ENCODE measurements at places on chromosomes 3 and 15.

- DNase-seq = no peak
Measured at GRCh38 chr3:102449341-102449740, 14.5 kb downstream of the ZPLD1 start.

- DNase-seq = no peak
Measured at GRCh38 chr3:100777271-100777670, 68.0 kb downstream of the TFG start.

DNA sequence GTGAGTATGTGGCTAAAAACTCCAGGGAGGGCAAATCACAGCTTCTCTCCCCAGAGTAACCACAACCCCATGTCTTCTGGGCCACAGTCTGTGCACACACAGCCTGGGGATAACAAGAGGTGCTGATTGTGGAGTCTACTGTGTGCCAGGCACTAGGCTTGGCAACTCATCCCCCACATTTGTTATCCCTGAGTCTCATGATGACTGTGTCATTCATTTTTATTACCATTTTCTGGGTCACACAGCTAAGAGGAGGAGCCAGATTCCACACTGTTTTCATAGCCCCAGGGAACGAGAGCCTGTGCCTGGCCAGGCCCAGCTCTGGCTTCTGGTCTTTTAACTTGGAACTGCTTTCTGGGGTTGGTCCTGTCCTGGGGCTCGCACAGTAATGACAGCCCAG lies 34.5 kb downstream of the ESYT3 start:
- DNase-seq = no peak

- DNase-seq = no peak
Measured at GRCh38 chr3:54270816-54271526, 148.6 kb downstream of the CACNA2D3 start.

DNA sequence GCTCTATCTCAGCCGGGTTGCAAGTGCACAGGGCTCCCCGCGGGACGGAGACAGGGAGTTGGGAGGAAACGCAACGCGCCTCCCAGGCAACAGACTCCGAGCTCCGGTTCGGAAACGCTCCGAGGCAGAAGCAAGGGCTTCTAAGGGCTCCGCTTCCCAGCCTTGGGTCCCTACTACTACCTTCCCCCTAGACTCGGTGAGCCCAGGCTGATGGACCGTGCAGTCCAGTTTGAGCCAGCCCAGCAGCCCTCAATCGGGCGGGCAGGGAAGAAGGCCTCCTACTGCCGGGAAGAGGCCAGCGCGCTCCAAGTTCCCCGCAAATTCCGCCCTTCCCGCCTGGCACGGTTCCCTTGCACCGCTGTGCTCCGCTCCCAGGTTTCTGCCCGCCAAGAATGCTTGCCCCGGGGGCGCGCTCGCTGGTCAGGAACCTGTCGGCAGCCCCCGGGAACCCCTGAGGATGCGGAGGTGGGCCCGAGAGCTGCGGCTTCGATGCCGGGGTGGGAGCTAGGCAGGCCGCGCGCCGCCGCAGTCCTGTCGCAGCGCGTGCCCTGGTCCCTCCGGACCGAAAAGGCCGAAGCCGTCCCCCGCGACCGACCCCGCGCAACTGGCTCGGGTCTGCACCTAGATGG lies 728 bp downstream of the TRANK1 start:
- DNase-seq = peak; percentile 40

- DNase-seq = no peak
Measured at GRCh38 chr3:22933051-22933840, 269.9 kb upstream of the UBE2E2 start.

GRCh38 chr3:194487289-194488054 lies 670 bp upstream of the ATP13A3 start:
- peak; percentile 46 for DNase-seq

- DNase-seq = no peak
Measured at GRCh38 chr3:71600646-71601288, 17.2 kb upstream of the FOXP1 start.

DNA sequence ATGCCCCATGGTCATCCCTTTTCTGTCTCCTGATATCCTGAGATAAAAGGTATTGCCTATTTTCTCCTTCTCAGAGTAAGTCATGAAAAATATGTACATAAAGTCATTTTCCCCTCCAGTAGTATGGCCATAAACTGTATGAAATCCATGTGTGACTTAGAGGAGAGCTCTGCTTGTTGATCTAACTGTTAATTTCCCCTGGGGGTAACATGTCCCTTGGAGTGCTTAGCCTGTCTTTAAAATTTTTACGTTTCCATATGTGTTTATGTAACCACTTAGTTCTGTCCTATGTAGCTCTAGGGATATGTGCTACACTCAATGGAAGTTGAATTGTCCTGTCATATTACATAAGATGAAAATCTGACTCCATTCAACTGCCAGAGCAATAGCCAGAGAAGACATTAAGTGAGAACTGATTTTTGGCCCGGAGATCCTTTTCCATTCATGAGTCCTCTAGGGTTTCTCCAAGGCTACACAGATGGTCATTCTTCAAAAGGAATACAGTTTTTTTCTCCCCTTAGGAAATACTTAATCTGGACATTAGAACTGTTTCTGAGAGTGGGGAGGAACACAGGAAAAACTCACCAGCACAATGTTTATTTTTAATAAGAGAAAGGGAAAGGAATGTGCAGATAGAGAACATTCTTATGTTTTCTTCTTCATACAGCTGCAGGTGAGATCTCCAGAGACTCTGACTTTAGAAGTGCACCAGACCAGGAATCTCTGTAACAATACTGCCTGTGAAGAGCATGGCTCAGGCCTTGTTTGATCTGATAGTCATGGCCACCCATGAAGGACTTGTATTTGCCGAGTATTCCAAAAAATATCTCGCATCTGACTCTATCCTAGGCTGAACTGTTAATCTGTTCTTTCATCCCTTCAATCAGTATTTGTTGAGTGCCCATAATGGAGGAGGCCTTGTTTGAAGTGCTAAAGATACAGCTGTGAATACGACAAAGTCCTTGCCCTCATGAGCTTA lies 29.8 kb upstream of the CLRN1 start:
- no peak for DNase-seq

- no peak for DNase-seq
Measured at GRCh38 chr3:172903642-172904320, 153.3 kb downstream of the ECT2 start.

GRCh38 chr15:88982304-88982945 lies 69.2 kb upstream of the MFGE8 start:
- DNase-seq = no peak

DNA sequence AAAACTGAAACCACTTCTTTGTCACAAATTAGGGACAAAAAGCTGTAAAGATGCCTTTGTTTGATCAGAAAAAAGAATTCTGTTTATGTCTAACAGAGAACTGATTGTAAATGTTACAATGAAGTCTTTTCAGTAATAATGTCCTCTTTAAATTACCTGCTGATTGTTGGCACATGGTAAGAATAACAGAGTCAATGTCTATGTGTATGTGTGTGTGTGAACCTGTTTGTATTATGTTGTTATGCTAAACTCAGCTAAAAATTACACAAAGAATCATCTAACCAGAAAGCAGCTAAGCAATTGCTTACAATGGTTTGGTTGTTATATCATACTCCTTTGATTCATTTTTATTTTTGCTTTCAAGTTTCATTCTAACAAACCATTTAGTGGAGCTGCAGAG lies 159.1 kb upstream of the PDZRN3 start:
- DNase-seq = no peak

- DNase-seq = no peak
Measured at GRCh38 chr3:140499114-140499757, 178.6 kb upstream of the TRIM42 start.

- DNase-seq = peak; percentile 58
Measured at GRCh38 chr3:69197922-69198530, 75.6 kb upstream of the LMOD3 start.

- no peak for DNase-seq
Measured at GRCh38 chr3:72976281-72976741, 20.3 kb upstream of the PPP4R2 start.

- DNase-seq = no peak
Measured at GRCh38 chr3:178097576-178097975, 438.7 kb upstream of the KCNMB2 start.

GRCh38 chr3:72149645-72150300 lies 364.8 kb upstream of the PROK2 start:
- DNase-seq = no peak
